Hematopoietic multipotent progenitor cell treated with erythropoietin and hydrocortisone succinate and interleukin-3 and kit ligand, for 17 days (in vitro differentiated cells): ENCODE measurements at places on chromosomes 11 and 22.

DNA sequence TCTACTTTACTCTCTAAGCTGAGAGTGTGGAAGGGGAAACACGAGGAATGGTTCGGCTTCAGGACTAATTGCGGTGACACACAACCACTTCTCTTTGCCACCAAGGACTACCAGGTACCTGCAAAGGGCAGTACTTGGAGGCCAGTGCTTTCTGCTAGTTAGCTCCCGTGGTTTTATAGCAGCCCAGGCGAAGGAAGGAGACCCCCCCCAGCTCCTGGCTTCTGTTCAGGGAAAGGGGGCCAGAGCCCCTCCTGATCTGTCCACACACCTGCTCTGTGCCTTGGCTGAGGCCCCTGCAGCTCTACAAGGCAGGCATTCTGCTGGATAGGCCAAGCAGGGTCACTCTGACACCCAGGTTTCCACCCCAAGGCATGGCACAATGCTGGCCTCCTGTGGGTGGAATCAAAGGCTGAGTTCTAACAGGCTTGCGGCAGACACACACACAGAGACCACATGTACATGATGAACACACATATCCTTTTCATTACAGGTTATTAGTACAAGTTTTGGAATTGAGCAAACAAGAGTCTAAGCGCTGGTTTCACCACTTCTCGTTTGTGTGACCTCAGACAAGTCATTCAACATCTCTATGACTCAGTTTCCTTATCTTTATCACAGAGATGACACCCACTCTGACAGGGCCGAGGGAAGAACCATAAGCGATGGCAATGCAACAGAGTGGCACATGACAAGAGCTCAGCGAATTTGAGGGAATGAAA, 7.5 kb downstream of the SERPIND1 start:
- peak; percentile 34 for DNase-seq

GRCh38 chr22:39427751-39428596, 28.4 kb downstream of the TAB1 start:
- DNase-seq = no peak

DNA sequence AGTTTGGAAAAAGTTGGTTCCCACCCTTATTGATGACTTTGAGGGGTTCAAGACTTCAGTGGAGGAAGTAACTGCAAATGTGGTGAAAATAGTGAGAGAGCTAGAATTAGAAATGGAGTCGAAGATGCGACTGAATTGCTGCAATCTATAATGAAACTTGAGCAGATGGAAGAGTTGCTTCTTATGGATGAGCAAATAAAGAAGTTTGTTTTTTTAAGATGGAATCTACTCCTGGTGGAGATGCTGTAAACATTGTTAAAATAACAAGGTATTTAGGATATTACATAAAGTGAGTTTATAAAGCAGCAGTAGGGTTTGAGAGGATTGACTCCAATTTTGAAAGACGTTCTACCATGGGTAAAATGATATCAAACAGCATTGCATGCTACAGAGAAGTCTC, 64.2 kb upstream of the GRK2 start:
- DNase-seq = no peak

- DNase-seq = no peak
Observed at GRCh38 chr11:116881143-116881542, 43.7 kb upstream of the APOA1 start.

DNA sequence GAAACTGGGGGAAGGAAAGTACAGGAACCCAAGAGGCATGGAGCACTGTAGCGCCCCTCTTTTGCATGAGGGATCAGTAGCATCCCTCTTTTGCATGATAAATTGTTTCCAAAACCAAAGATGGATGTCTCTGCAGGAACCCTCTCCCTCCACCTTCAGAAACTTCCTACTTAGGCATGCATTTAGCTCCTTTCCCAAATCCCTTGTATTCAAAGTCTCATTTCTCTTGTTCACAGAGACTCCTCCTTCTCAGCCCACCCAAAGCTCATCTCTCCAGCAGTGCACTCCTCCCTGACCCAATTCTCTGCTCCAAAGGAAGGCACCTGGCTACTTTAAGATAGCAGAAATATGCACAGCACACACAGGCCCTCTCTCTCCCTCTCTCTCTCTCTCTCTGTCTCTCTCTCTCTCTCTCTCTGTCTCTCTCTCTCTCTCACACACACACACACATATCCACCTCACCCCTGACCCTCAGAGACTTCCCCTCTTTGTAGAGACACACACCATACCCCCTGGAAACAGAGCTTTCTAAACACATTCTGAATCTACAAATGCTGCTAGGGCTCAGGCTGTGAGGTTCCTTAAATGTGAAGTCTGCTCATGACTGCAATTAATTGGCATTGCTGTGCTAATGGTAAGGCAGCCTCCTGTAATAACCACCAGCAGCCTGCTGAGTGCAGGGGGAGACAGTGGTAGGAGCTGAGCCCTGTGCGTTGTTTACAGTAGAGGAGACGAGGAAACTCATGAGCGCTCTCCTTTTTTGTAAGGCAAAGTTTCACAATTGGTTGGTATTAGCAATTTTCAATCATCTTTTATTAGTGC, 519.6 kb downstream of the NTM start:
- no peak for DNase-seq

- no peak for DNase-seq
Observed at GRCh38 chr11:27242591-27242990, 120.4 kb downstream of the CCDC34 start.

DNA sequence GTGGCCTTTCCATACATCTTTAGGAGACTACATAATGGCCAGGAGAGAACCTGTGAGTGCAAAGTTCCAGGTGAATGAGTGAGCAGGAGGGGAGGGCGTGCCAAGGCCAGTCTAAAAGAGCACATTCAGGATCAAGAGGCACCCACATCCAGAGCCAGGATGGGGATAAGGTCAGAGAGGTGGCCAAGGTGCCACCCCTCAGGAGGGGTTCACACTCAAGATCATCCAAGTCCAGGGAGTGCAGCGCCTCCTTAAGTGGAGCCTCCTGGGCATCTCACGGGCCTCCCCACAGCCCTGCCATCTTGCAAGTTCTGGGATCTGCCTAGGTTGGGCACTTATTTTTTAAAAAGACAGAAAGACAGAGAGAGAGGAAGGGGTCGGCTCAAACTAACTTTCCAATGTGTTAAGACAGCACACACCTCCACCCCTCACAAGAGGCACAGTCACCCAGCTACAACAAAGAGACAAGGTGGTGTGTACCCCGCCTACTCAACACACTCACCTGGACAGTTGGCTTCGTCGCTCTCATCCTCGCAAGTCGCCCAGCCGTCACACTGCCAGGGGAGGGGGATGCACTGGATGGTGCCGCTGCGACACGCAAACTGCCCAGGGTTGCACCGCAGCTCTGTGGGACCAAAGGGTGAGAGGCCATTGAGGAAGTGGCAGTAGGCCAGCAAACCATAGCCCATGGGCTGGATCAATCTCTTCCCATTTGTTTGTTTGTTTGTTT, 33.2 kb downstream of the DGCR2 start:
- DNase-seq = no peak

- no peak for DNase-seq
Observed at GRCh38 chr11:57379732-57380131, 1.2 kb downstream of the PRG3 start.

GRCh38 chr11:35231076-35231860, 92.3 kb downstream of the CD44 start:
- DNase-seq = no peak

- DNase-seq = no peak
Observed at GRCh38 chr11:9525116-9525515, 48.4 kb upstream of the WEE1 start.

GRCh38 chr11:65549096-65549495, 9.1 kb downstream of the LTBP3 start:
- no peak for DNase-seq

GRCh38 chr22:23073526-23074229, 3.4 kb downstream of the GNAZ start:
- no peak for DNase-seq

GRCh38 chr11:117097389-117098268, 599 bp downstream of the SIK3 start:
- DNase-seq = peak; percentile 66
